Breast epithelium (tissue), 4 donors: ENCODE measurements at places on chromosomes 7 and 10. TPM values are rescaled to one million over a fixed set of nuclear protein-coding genes. Genes with fewer than 3 reads are reported as not detected.

GRCh38 chr10:48993627-48994026 is 54.0 kb upstream of the LRRC18 start:
- no peaks in the 10 kb centered on the region for H3K36me3 ChIP-seq
- H3K27me3 ChIP-seq: no peaks in the 10 kb centered on the region
- H3K4me1 ChIP-seq: no peaks in the 10 kb centered on the region
- no peak overlapping the region for H3K4me3 ChIP-seq
- no peak for DNase-seq

- H3K4me1 ChIP-seq: no peaks in the 10 kb centered on the region
- DNase-seq: no peak
- H3K4me3 ChIP-seq: no peak overlapping the region
- H3K27ac ChIP-seq: no peak overlapping the region
Observed at GRCh38 chr7:149813254-149814035, 24.7 kb upstream of the ZNF862 start.

DNA sequence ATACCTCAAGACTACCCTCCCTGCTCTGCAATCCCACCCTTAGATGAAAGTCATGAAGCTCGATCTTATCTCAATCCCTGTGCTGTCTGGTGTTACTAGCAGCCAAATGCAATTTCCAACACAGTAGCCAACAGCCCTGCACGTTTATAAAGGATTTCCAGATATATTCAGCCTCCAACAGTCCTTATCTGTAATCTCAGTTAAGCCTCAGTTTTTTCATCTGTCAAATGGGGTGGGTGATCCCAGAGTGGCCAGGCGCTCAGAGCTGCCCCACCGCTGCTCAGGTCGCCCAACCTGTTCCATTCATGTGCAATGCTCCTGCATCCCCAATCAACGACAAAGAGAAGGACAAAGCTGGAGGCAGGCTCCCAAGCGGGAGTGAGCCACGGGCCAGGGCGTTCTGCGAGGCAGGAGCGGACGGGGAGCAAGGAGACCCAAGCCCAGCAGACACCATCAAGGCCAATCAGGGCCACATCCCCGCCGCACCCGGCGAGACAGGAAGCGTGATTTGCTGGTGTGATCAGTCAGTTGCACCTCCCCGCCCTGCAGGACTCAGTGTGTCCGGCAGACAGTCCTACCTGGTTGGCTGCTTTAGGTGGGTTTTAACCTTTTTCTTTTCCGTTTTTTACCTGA is 19.7 kb downstream of the PDGFA start:
- DNase-seq: no peak
- H3K4me1 ChIP-seq: no peaks in the 10 kb centered on the region
- H3K4me3 ChIP-seq: no peak overlapping the region
- no peaks in the 10 kb centered on the region for H3K27me3 ChIP-seq

Gene HOXA6
- total RNA-seq: 7.9 TPM

- H3K4me1 ChIP-seq: no peaks in the 10 kb centered on the region
- H3K4me3 ChIP-seq: no peak overlapping the region
- no peak for DNase-seq
Observed at GRCh38 chr10:62000037-62000603, 98.6 kb downstream of the ARID5B start.

DNA sequence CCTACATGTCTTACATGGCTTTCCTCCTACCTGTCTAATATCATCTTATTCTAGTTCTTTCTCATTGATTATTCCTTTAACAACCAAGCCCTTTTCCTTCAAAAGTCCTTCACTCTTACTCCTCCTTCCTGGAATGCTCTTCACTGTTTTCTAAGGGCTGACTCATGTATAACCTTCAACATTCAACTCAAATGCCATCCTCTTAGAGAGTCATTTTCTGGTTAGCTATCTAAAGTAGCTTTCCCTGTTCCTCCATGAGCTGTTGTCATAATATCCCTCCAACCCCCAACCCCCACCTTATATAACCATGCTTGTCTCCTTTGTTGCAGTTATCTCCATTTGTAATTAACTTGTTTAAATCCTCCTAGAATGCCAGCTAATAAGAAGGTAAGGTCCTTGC is 286.8 kb downstream of the ADK start:
- H3K27ac ChIP-seq: no peak overlapping the region
- no peaks in the 10 kb centered on the region for H3K4me1 ChIP-seq

Gene LIPM
- total RNA-seq: not detected

DNA sequence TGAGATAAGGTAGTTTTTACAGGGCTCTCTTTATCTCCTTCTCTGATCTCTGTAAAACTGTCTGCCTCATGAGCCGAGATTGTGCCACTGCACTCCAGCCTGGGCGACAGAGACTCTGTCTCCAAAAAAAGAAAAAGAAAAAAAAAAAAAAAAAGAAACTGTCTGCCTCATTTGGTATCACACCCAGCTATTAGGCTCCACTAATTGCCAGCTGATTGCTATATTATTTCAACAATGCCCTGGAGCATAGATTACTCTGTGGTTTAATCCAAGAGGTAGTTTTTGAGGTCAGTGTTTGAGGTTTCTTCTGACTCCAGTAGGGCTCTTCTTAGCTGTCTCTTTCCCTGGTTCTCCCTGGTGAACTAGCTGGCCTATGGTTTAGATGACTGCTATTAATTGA is 268.1 kb upstream of the PLPP4 start:
- no peak overlapping the region for H3K4me3 ChIP-seq
- DNase-seq: no peak
- no peaks in the 10 kb centered on the region for H3K27me3 ChIP-seq
- H3K4me1 ChIP-seq: no peaks in the 10 kb centered on the region
- no peaks in the 10 kb centered on the region for H3K36me3 ChIP-seq

DNA sequence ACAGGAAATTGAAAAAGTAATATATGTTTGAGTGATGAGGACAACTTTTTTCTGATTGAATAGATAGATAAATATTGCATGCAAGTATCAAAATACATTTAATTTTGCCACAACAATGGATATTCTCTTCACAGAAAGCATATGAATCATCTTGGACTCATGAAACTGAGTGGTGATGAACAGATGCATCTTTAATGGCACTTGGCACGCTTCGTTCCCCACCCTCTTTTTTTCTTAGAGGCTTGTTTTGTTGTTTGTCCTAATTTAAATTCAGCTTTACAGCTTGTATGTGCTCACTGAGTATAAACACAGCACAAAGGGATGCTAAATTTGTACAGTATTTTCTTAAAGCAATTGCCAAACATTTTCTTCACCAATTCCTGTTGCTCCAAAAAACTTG is 145.0 kb upstream of the YAE1 start:
- no peaks in the 10 kb centered on the region for H3K27me3 ChIP-seq
- H3K36me3 ChIP-seq: no peaks in the 10 kb centered on the region
- no peaks in the 10 kb centered on the region for H3K4me1 ChIP-seq
- no peak overlapping the region for H3K4me3 ChIP-seq

- H3K36me3 ChIP-seq: no peaks in the 10 kb centered on the region
- H3K27me3 ChIP-seq: no peaks in the 10 kb centered on the region
- DNase-seq: no peak
- H3K4me3 ChIP-seq: no peak overlapping the region
Observed at GRCh38 chr7:151710121-151710640, 166.7 kb downstream of the PRKAG2 start.

GRCh38 chr7:151706277-151707104 is 170.4 kb downstream of the PRKAG2 start:
- H3K27ac ChIP-seq: no peak overlapping the region
- no peaks in the 10 kb centered on the region for H3K4me1 ChIP-seq
- no peaks in the 10 kb centered on the region for H3K27me3 ChIP-seq
- no peak for DNase-seq

Gene LIPN
- total RNA-seq: not detected

- peaks cover 12% of the 10 kb centered on the region for H3K27me3 ChIP-seq
- no peak overlapping the region for H3K27ac ChIP-seq
- H3K4me3 ChIP-seq: no peak overlapping the region
- no peaks in the 10 kb centered on the region for H3K4me1 ChIP-seq
Observed at GRCh38 chr7:98474558-98474957, 73.7 kb upstream of the BAIAP2L1 start.

Gene EFCAB10
- not detected for total RNA-seq

Gene NANOS1
- 2.9 TPM for total RNA-seq

Gene NPSR1
- total RNA-seq: not detected

- H3K27me3 ChIP-seq: no peaks in the 10 kb centered on the region
- H3K4me1 ChIP-seq: no peaks in the 10 kb centered on the region
- H3K4me3 ChIP-seq: no peak overlapping the region
- no peak overlapping the region for H3K27ac ChIP-seq
Observed at GRCh38 chr10:48694371-48695030, 9.8 kb downstream of the WDFY4 start.

DNA sequence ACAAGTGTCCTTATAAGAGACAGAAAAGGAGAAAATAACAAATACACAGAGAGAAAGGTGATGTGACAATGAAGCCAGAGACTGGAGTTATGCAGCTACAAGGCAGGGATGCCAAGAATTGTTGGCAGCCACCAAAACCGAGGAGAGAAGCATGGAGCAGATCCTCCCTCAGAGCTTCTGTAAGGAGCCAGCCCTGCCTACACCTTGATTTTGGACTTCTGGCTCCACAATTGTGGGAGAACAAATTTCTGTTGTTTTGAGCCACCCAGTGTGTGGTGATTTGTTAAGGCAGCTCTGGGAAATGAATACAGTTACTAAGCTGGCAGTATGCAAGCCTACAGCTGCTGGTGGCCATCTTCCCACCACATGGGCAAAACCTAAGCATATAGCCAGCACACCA is 163.6 kb downstream of the GRM8 start:
- H3K27me3 ChIP-seq: no peaks in the 10 kb centered on the region
- H3K27ac ChIP-seq: no peak overlapping the region
- no peaks in the 10 kb centered on the region for H3K36me3 ChIP-seq
- DNase-seq: no peak
- no peaks in the 10 kb centered on the region for H3K4me1 ChIP-seq

Gene ZNF680
- 50.3 TPM for total RNA-seq

GRCh38 chr7:100943693-100944092 is 5.6 kb upstream of the MUC3A start:
- no peak overlapping the region for H3K4me3 ChIP-seq
- H3K4me1 ChIP-seq: no peaks in the 10 kb centered on the region
- H3K27me3 ChIP-seq: no peaks in the 10 kb centered on the region
- no peak overlapping the region for H3K27ac ChIP-seq

Gene CASP2
- 11.7 TPM for total RNA-seq

DNA sequence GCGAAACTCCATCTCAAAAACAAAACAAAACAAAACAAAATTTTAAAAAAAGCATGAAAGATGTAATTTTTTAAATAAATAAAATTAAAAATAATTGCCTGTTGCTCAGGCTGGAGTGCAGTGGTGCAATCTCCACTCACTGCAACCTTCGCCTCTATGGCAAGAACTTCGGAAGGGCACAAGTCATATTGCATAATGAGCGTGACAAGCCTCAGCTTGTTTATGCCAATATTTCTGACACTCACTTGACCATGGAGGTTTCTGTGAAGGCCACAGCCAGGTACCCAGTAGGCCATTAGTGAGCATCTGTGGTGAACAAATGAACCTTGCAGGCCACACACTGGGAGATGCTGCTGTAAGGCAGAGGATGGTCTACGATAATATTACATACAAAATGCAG is 106.1 kb upstream of the KMT2C start:
- H3K4me3 ChIP-seq: no peak overlapping the region
- H3K27ac ChIP-seq: no peak overlapping the region
- no peaks in the 10 kb centered on the region for H3K4me1 ChIP-seq
- no peak for DNase-seq
- no peaks in the 10 kb centered on the region for H3K36me3 ChIP-seq

DNA sequence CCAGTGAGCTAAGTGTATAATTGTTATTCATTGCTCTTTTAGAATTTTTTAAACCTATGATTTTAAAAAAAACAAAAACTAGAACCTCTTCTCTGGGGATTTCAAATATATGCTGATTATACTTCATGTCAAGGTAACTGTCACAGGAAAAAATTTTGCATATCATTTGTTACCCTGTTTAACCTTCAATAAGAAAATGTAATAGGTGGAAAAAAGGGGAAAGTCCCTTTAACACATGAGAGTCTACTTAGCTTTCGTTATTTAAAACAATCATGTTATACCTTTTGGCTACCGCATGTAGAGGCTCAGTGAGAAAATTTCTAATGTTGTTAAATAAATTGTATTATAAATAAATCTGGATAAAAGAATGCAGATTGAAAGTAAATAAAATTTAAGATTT is 190.1 kb upstream of the AKR1E2 start:
- no peak overlapping the region for H3K27ac ChIP-seq
- H3K27me3 ChIP-seq: no peaks in the 10 kb centered on the region
- H3K4me1 ChIP-seq: no peaks in the 10 kb centered on the region
- H3K4me3 ChIP-seq: no peak overlapping the region
- no peaks in the 10 kb centered on the region for H3K36me3 ChIP-seq
- no peak for DNase-seq

Gene MRPL32
- 51.1 TPM for total RNA-seq

DNA sequence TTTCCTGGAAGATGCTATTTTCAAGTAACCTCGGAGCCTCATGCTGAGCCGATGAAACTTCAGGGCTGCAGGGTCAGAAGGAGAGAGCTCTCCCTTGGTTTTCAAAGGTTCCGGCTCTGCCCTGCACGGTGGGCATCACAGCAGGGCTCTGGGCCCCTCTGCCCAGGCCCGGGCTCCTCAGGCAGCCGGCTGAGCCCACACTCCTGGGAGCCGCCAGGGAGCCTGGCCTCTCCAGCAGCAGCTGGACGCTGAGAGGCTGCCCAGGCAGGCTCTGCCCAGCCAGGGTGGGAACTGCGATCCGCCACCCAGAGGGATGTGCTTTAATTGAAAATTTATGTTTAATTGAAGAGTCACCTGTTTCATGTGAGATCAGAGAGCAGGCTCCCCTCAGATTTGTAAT is 97.5 kb upstream of the MGMT start:
- H3K27ac ChIP-seq: no peak overlapping the region
- no peak for DNase-seq
- H3K36me3 ChIP-seq: no peaks in the 10 kb centered on the region
- no peaks in the 10 kb centered on the region for H3K27me3 ChIP-seq
- no peak overlapping the region for H3K4me3 ChIP-seq
- H3K4me1 ChIP-seq: no peaks in the 10 kb centered on the region

DNA sequence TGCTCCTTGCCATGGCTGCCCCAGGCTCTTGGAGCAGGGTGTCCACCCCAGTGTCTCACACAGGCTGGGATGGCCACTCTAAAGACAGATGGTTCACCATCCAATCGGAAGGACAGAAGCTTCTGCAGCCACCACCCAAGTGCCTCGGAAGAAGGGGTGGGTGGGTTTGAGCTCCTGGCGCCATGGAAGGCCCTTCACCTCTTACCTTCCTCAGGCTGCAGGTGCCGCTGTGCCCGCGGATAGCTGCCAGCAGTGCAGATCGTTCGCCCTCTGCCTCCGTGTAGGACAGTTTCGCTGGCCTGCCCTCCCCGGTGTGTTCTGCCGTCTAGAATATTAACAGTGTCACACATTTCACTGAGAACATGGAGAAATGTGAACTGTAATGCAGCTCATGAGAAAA is 243.6 kb upstream of the GRB10 start:
- H3K4me1 ChIP-seq: no peaks in the 10 kb centered on the region
- DNase-seq: no peak
- H3K27ac ChIP-seq: no peak overlapping the region
- no peak overlapping the region for H3K4me3 ChIP-seq
- H3K27me3 ChIP-seq: no peaks in the 10 kb centered on the region

- H3K4me3 ChIP-seq: no peak overlapping the region
- DNase-seq: no peak
- H3K36me3 ChIP-seq: no peaks in the 10 kb centered on the region
- H3K4me1 ChIP-seq: no peaks in the 10 kb centered on the region
- no peak overlapping the region for H3K27ac ChIP-seq
- H3K27me3 ChIP-seq: no peaks in the 10 kb centered on the region
Observed at GRCh38 chr7:103695521-103695920, 249.5 kb upstream of the SLC26A5 start.

Gene PNLIP
- not detected for total RNA-seq

Gene PDIA4
- 53.4 TPM for total RNA-seq
